ENCODE measurements at places on chromosomes 6 and 20.
A peak's percentile ranks its signal among the peaks of the same experiment; 100 is the strongest.

DNA sequence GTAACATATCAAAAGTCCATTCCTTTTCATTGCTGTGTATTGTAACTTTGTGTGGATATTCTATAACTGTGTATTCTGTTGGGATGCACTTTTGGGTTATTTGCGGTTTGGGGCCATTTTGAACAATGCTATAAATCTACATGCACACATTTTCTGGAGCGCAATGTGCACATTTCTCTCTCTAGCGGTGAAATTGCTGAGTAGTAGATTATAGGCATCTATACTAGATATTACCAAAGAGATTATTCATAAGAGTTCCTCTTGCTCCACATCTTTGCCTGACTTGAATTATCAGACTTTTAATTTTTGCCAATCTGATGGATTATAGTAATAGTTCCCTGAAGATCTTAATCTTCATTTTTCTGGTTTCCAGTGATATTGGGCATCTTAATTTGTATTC, 18.3 kb upstream of the FRK start:
- no peak for DNase-seq

DNA sequence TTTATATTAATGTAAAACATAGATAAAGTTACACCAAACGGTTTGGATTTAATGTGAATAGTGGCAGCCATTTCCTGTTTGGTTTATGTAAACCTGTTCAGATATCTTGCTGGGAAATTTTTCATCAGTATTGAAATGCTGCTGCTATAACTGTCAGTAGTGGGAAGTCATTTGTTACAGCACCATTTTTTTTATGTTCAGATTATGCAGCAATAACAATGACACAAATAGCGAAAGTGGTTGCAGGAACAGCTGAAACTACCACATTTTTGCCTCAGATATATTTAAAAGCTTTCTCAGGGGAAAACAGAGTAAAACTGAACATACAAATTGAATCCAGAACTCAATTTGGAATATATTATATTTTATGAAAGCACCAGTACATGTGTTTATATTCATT, 128.8 kb upstream of the SIM1 start:
- DNase-seq: no peak

- no peak for DNase-seq
Observed at GRCh38 chr6:151257985-151258445, 18.2 kb downstream of the AKAP12 start.

DNA sequence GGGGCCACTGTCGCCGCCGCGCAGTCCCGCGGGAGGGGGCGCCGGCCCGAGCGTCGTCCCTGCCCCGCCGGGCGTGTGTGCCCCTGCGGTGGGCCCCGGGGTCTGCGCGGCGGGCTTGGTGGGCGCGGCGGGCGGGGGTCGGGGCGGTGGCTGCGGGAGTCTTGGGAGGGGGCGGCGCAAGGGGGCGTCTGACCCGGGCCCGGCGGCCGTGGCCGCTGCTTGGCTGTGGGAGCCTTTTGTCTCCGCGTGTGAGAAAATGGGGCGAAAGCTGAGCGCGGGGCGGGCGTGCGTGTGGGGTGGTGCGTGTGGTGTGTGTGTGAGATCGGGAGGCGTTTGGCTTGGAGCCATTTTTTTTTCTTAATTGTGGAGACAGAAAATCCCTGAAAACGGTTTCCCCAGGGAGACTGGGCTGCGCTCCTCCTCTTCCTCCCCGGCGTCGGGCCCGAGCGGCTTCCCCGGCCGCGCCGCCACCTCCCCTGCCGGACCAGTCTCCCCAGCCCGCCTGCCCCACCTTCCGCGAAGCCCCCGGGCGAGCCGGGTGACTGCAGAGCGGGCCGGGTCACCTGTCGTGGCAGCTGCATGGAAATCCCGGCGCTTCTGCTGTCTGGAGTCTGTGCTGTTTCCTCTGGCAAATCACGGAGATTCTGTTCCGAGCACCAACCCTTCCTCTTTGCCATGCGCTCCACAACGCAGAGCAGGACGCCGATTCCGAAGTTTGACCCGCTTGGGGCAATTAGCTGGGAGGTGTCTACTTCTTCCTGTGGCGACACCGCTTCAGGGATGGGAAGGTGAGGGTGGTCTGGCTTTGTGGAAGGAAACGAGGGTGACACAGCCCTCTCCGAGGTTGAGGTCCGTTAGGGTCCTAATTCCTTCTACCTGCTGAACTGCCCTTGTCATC, 64.4 kb downstream of the GTF2H5 start:
- peak; percentile 51 for DNase-seq

GRCh38 chr6:67231092-67231491, 1404.0 kb upstream of the ADGRB3 start:
- no peak for DNase-seq

DNA sequence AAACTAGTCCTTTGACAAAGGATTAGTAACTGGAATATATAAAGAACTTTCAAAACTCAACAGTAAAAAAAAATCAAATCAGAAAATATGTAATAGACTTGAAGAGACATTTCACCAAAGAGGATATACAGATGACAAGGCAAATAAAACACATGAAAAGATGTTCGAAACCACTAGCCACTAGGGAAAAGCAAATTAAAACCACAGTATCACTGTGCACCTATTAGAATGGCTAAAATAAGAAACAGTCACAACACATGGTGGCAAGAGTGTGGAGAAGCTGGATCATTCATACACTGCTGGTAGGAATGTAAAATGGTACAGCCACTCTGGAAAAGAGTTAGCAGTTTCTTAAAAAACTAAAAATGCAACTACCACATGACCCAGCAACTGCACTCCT, 14.9 kb downstream of the ZBTB2 start:
- DNase-seq: no peak

- no peak for DNase-seq
Observed at GRCh38 chr6:31462026-31462963, 35.6 kb upstream of the MICB start.

DNA sequence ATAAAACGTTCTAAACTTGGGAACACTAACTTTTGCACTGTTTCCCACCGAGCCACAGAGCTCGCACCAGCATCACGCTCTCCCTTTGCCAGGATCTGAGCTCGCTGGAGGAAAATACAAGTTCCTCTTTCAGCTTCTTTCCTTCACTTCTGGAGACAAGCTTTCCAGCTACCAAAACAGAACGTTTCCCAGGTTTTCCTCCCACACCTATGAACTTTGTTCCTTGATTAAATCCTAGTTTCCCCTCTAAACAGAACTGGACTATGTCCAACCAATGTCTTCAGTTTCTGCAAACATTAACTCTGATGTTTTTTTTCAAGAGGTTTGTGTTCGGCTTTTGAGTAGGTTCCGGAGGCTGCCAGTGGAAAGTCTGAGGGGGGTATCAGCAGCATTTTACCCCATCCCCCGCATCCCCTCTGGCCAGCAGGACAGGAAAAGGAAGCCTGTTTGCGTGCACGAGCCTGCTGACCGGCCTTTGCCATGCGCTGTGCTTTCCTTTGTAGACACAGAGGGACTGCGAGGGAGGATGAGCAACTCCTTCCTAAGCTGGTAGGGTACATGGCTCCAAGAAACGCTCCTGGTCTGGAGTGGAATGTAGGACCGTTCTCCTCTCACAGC, 135.5 kb downstream of the LY86 start:
- DNase-seq: no peak

GRCh38 chr6:113762641-113763040, 94.5 kb upstream of the MARCKS start:
- DNase-seq: no peak

- DNase-seq: no peak
Observed at GRCh38 chr6:28478518-28478917, 35.2 kb upstream of the ZSCAN23 start.
